ENCODE measurements at places on chromosomes 3 and 15.
A peak's percentile ranks its signal among the peaks of the same experiment; 100 is the strongest.

DNA sequence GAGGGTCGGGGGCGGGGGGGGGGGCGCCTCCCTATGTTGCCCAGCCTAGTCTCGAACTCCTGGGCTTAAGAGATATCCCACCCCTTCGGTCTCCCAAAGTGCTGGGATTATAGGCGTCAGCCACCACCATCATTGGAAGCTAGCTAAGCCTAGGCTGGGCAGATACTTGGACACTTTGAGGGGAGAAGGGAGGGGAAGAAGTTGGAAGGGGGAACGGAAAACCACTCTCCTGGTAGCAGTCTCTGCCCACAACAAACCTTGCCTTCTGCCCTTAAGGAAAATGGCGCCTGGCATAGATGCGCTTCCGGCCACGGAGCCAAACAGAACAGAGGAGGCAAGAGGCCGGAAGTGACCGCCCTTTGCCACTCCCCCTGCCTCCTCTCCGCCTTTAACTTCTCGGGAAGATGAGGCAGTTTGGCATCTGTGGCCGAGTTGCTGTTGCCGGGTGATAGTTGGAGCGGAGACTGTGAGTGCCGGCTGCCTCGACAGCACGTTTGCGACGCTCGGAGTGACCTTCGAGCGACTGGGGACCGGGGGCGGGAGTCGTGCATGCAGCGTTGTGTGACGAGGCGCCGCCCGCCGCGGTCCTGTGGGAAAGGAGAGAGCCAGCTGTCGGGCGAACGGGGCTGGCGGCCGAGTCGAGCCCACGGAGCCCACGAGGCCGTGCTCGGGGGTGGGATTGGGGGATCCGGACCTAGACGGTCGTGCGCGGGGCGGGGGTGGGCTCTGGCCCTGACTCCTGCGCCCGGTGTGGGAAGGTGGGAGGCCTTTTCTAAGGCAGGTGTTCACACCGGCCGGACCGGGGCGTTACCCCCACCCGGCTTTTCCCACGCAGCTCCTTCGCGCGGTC is at the start of gene MFN1:
TSS of gene MFN1 (plus strand) at position 365 of the 850 bp plus-strand sequence. CDS start 1,143 bp downstream, outside the sequence.
- DNase-seq, result peak; percentile 91

DNA sequence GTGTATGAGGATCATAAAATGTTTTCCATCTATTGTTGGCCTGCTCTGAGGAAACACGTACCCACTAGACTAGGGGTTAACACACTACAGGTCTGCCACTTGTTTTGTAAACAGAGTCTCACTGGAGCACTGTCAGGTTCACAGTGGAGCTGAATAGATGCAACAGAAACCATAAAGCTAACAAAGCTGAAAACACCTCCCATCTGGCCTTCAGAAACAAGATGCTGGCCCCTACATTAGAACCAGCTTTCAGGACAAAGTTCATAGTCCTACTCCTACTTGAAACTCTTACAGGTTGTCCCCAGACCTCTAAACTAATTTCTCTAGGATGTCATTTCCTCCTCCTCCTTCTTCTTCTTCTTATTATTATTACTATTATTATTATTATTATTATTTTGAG is 42.3 kb downstream of the SNX4 start:
- DNase-seq, result no peak

- DNase-seq, result no peak
These were observed 995 bp downstream of the CHST14 start for GRCh38 chr15:40471808-40472150.

DNA sequence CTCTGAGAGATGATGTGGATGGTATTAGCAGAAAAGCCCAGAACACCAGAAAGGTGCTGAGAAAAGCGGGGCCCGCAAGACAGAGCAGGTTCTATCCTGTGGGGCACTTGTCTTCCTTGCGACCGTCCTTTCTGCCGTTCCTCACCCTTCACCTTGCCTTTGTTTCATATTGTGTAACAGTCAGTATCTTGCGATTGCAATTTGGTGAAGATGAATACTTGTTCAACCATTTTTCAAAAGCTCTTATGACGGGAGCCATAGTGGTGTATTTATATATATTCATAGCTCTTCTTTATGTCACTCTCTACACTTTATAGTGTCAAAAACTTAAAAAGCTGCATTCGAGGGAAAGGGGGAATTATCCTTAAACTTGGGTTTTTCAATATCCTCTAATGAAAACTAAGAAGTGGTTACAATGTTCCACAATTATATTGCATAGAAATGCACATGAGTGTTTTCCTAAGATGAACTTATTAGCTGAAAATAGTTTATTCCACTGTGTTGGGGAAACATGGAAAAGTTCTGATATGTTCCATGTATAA is 797 bp downstream of the MAP3K13 start:
- DNase-seq, result no peak

DNA sequence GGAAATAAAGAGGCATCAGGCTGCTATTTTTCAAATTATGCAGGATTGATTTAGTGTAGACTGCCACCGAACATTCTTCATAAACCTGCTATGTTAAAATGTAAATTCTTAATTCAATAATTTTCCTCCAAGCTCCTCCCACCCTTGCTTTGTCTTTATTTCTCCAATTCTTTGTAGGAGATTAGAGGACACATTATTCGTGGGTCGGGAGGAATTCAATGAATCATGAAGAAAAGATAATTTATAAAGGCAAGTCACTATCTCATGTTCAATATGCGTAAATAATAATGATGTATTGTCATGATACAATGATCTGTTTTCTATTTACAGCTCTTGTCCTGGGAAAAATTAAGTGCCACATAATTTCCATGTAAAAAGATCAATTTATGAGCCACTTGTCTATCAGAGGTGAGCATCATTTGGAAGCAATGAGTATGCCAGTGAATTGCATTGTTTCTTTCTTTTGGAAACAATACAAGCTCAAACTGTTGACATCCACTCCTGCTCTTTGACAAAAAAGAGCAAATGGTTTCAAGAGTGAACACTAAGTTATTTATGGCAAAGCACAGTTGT is 148.0 kb upstream of the MITF start:
- DNase-seq, result no peak
